Right renal pelvis (tissue), 4 donors: ENCODE measurements at places on chromosomes 6 and 20. TPM values are rescaled to one million over a fixed set of nuclear protein-coding genes. Genes with fewer than 3 reads are reported as not detected.
A peak's percentile ranks its signal among the peaks of the same experiment; 100 is the strongest.

- no peak for DNase-seq
Measured at GRCh38 chr6:1136415-1136774, 175.5 kb upstream of the FOXQ1 start.

DNA sequence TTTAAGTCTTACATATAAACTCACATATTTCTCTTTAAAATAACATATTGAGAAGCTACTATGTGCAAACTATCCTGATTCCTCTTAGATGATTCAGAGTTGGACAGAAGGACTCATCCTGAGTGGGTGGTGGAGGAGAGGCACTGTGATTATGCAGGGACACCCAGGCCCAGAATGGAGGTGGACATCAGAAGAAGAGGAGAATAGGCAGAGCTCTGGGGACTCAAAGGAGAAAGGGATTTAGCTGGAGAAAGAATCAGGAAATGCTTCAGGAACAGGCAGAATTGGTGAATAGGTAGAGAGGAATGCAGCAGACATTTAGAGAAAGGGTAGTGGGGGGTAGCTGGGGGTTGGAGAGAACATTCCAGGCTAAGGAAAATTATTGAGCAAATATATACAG, 17.4 kb downstream of the RCAN2 start:
- DNase-seq: no peak

GRCh38 chr6:30556906-30557682, at the start of gene PRR3:
TSS of gene PRR3 (plus strand) at chr6:30557295. CDS start at chr6:30557345, 50 bp downstream.
- DNase-seq: peak; percentile 86

- DNase-seq: no peak
Measured at GRCh38 chr6:104855507-104855906, 4.2 kb downstream of the HACE1 start.

DNA sequence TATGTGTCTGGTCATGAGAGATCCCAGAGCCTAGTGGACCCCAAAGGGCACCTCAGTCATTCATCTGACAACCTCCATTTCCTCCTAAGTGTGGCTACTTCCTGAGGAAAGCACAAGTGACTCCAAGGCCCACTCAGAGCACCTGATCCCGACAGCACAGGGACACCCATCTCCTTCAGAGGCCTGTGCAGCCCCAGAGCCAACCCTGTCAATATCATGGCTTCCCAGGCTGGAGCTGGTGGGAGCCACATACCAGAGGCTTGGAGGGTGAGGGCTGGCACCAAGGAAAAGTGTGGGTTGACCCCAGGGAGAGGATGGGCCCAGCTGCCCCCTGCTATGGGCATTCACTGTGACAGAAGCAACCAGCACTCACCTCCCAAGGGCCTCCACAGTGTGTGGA, 117.3 kb downstream of the PSMB1 start:
- no peak for DNase-seq

- DNase-seq: no peak
Measured at GRCh38 chr20:62656197-62656918, 14.1 kb downstream of the SLCO4A1 start.

DNA sequence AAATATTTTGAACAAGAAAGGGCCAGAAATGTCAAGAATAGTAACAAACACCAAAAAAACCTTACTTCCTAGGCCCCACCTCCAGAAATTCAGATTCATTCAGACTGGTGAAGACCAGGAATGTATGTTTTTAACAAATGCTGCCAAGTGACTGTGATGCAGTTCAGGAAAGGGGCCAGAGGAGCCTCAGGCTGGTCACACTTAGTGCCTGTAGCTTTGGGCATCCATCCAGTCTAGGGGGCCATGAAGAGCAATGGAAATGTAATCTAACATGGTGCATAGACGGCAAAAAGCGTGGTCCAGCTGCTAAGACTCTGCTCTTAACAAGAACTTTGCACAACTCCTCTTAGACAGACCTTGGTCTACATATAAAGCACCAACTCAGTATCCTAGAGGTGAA, 7.1 kb downstream of the GJA1 start:
- no peak for DNase-seq

DNA sequence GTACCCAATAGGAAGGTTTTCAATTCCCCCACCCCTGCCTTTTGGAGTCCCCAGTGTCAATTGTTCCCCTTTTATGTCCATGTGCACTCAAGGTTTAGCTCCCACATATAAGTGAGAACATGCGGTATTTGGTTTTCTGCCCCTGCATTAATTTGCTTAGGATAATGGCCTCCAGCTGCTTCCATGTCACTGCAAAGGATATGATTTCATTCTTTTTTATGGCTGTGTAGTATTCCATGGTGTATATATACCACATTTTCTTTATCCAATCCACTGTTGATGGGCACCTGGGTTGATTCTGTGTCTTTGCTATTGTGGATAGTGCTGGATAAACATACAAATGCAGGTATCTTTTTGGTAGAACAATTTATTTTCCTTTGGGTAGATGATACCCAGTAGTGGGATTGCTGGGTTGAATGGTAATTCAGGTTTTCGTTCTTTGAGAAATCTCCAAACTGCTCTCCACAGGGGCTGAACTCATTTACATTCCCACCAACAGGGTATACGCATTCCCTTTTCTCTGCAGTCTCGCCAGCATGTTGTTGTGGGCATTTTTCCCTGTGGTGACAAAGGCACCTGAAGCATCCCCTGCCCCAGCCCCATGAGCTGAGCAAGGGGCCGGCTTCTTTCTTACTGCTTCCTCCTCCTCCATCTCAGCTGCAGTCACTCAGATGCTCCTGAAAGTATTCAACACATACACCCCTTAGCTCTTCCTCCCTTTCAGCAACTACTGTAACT, 66.7 kb downstream of the ELOVL2 start:
- DNase-seq: no peak

DNA sequence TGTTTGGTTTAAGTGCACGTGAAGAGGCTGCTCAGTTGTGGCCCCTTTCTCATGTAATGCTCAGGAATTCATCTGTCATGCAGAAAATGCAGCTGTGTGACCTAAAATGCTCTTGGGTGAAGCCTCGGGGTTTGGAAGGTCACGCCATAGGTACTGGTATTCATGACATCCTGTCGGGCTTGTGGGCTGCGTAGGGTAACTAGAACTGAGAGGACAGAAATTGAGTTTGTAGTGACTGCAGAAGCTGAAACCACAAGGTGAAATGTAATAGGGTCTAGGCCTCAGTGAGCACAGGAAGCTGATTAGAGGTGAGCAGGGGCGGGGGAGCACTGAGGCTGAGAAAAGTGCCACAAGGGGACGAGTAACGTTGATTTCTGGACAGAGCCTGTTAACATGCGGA, 128.8 kb downstream of the SOBP start:
- no peak for DNase-seq

- DNase-seq: no peak
Measured at GRCh38 chr6:38316099-38316868, 323.4 kb downstream of the BTBD9 start.

The PSORS1C2 gene
- polyA plus RNA-seq: not detected

DNA sequence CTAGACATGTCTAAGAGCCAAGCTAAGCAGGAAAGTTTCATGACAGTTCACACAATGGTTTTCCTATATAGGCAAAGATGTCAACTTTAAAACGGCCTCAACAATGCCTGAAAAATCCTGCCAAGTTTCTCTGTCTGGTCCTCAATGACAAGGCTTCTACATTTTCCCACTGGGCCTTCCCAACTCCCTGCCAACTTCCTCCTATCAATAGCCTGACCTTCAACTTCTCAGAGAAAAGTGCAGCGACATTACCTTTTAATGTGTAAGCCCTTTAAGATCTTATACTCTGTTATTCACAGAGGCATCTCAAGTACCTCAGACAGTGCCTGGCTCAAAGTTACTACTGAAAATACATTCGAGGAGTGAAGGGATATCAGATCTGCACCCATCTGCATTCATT, 56.2 kb upstream of the BTBD3 start:
- DNase-seq: no peak

DNA sequence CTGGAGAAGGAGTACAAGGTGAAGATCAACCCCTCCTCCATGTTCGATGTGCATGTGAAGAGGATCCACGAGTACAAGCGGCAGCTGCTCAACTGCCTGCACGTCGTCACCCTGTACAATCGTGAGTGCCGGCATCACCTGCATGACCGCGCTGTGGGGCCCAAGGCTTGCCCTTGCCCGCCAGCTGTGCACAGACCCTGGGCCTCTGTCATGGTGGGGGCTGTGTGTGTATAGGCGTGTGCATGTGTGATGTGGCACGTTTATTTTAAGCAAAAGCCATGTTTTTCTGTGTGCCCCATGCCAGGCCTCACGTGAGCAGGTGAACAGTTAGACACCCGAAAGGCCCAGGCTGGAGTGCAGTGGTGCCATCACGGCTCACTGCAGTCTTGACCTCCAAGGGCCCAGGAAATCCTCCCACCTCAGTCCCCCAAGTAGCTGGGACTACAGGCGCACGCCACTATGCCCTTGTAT, 36.3 kb downstream of the PYGB start:
- DNase-seq: no peak

GRCh38 chr6:95784019-95784418, 206.7 kb downstream of the MANEA start:
- no peak for DNase-seq

DNA sequence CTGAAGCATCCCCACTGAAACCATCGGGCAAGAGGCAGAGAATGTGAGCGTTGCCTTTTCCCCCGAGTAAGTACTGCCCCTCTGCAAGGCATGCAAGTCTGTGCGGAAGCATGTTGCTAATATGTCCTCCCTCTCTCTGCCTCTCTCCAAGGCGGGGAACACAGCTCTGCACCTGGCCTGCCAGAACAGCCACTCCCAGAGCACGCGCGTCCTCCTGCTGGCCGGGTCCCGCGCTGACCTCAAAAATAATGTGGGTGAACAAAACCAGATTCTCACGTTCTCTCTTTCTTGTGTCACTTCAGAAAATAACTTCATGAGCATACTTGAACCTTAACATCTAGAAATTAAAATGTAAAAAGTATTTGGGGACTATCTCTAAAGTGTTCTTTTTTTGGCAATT, 26.4 kb downstream of the LYRM2 start:
- DNase-seq: no peak
